DMS79 treated with DMSO at 0.1 percent for 48 hours (cell line): ENCODE measurements at places on chromosomes 12 and 14.

DNA sequence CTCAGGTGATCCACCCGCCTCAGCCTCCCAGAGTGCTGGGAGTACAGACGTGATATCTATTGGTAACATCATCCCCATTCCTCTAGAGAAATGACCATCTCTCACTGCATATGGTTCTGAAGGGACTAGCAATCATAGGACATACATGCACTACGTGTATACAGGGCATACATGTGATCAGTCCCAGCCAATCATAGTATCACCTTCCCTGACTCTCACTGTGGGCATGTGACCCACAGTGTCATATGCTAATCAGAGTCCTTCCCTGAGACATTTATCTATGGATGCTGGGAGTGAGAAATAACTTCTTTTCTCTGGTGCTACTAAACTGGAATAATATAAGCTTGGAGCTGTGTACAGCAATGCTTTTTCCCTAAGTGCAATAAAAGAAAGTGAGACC is 12.1 kb upstream of the FBXW8 start:
- no peak for DNase-seq

DNA sequence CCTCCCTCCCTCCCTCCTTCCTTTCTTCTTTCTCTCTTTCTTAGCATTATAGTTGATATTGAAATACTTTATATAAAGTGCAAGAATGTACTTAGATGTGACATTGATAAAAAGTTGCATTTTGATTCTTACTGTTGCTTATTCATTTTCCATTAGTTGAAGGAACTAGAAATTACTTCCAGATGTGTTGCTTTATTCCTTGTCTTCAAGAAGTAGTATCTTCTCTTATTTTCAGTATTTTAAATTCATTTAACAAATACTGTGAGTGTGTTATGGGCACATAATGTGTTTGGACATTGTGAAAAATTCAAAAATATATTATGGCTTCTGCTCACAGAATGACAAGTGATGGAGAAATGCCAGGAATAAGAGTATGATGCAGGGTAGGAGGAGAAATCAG is 45.6 kb downstream of the TRMT5 start:
- DNase-seq = no peak

GRCh38 chr12:88327276-88327675 is 185.2 kb downstream of the TMTC3 start:
- no peak for DNase-seq

- peak; percentile 89 for DNase-seq
These were observed 493.5 kb upstream of the RGS6 start for GRCh38 chr14:71438684-71439083.

GRCh38 chr12:127690161-127690560 is 576.8 kb upstream of the TMEM132C start:
- DNase-seq = no peak

- no peak for DNase-seq
These were observed 5.0 kb upstream of the HOXC6 start for GRCh38 chr12:54022960-54023884.

DNA sequence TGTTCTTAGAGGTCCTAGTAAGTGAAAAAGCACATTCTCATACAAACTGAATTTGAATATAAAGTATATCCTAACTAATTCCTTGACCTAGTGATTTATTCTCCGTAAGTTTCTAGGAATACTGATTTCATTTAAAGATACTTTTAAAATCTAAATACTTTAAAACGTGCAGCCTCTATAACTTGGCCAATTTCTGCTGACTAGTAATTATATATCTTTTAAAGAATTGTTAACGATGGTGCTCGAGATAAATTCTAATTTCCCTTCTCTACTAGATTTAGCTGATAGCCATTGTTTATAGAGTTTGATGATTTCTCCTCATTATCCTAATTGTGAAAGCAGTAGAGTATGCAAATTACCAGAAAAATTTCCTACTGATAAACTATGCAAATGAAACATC is 257.9 kb downstream of the ADAMTS20 start:
- DNase-seq = no peak

DNA sequence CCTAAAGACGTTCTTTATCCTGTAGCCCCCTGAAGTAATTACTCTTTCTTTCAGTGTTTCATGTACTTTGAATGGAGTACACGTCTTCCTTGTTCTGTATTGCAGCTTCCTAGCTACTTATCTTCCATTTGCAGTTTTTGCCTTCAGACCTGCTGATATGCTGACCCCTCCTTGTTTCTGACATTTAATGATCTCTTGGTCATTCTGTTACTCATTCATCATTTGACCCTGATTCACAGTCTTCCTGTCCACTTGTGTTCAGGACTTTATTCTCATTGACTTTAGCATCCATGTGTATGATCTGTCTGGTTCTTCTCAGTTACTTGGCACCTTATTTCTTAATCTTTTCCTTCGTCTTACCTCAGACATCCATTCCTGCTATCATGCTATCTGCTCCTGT is 22.2 kb downstream of the CPSF2 start:
- no peak for DNase-seq

GRCh38 chr12:117152793-117153775 is 37.2 kb downstream of the FBXO21 start:
- DNase-seq = no peak

DNA sequence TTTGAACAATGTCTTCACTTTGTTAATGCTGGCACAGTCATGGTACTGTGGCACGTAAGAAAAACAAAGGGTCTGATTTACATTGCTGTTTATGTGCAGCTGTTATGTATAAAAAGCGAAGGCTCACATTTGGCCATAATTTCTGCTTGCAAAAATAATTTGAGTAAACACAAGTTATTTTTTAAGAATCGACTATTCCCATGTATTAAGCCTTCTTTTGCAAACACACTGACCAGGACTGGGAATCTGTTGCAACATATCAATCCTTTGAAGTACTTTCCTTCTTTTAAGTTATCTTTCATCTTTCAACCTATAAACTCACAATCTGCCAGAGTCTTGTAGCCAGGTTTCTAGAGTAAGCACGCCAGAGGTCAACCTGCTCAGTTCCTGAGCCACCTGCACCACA is 145.4 kb upstream of the BMP4 start:
- DNase-seq = no peak

DNA sequence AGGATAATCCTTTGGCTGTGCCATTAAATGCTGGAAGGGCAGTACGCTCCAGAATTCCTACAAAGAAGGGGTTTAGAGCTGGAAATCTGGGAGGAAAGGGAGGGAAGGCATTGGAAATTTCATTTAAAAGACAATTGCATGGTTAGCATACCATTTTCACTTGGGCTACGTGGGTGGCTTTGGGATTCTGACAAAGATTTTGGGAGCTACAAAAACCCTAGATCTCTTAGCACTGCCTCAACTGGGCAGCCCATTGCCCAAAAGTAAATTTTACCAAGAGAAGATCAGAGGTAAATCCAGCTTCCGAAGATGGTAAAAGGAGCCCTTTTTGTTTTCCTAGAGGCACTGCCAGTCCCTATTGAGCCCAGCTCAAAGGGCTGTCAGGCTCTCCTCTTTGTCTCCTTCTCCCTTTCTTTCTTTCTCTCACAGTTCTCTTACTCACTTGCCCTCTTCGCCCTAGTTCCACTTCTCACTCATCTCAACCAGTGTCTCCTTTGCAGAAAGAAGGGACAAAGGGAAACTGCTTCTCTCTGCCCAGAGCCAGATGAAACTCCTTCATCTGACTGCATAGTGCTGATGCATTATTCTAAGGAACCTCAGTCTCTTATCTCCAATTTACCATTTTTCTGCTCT is 125.4 kb upstream of the PLEKHA5 start:
- DNase-seq = no peak

DNA sequence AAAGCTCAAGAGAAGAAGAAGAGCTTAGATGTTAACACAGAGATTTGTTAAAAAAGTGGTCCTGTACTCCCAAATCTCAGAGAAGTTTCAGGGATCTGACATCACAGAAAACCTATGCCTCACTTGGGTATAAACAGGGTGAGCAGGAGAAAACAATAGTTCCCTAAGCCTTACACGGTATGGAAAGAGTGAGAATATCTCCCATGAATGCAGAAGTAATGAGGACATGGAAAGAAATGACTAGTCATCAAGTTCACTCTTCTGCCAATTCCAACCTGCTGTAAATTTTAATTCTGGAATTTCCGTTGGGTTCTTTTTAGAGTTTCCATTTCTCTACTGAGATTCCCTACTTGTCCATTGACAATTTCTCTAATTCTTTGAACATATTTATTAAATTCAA is 6.2 kb upstream of the PTGER2 start:
- DNase-seq = no peak

GRCh38 chr14:66944872-66945271 is 244.4 kb upstream of the GARIN2 start:
- DNase-seq = no peak

- no peak for DNase-seq
These were observed 414.8 kb upstream of the LMO3 start for GRCh38 chr12:17020765-17021164.

- no peak for DNase-seq
These were observed 32.0 kb upstream of the CCDC60 start for GRCh38 chr12:119302451-119303080.

- DNase-seq = no peak
These were observed 13.8 kb downstream of the RCOR1 start for GRCh38 chr14:102606296-102606695.

GRCh38 chr12:13218641-13219040 is 22.1 kb downstream of the EMP1 start:
- DNase-seq = no peak
